ENCODE measurements at places on chromosomes 4 and X.
A peak's percentile ranks its signal among the peaks of the same experiment; 100 is the strongest.

GRCh38 chr4:159177265-159178150 is 74.6 kb downstream of the RAPGEF2 start:
- DNase-seq = no peak

DNA sequence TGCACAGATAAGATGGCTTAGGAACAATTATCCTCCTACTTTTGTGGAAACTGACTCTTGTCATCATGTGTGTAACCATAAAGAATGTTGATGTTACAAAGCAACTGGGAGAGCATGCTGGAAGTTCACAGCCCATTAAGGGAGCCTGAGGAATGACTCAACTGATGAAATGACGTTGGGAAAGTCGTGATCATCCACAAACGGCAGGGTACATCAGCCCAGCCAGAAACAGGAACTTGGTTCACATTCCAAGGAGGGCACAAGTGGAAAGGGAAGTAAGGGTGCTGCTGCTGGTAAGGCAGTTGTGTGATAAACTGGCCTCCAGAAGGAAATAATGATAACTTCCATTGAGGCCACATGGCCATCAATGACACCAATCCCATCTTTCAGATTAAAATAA is 6.7 kb downstream of the TEC start:
- DNase-seq = no peak

DNA sequence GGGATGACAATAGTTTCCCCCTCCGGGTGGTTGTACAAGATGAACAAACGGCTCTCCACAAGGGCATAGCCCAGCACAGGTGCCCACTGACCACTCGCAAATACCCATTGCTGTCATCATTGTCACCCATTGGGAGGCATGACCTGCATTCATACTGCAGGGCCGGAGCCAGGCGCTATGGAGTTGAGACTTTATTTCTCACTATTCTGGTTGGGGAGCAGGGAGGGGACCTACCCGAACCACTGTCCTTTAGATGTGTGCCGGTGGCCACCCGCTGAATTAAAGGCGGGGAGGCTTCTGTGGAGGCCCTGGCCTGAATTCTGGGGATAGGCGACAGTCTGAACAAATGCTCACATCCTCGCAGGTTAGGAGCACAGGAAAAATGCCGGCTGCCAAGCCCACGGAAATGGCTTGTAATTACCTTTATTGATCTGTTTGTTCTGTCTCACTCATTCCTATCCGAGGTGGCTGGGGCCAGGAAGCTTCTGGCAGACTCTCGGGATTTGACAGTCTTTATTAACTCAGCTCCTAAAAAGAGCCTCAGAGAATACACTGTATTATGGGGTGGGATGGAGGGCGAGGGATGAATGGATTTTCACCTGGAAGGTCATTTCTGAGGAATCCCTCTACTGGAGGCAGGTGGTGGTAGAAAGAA is 125.1 kb upstream of the PSAPL1 start:
- DNase-seq = no peak

DNA sequence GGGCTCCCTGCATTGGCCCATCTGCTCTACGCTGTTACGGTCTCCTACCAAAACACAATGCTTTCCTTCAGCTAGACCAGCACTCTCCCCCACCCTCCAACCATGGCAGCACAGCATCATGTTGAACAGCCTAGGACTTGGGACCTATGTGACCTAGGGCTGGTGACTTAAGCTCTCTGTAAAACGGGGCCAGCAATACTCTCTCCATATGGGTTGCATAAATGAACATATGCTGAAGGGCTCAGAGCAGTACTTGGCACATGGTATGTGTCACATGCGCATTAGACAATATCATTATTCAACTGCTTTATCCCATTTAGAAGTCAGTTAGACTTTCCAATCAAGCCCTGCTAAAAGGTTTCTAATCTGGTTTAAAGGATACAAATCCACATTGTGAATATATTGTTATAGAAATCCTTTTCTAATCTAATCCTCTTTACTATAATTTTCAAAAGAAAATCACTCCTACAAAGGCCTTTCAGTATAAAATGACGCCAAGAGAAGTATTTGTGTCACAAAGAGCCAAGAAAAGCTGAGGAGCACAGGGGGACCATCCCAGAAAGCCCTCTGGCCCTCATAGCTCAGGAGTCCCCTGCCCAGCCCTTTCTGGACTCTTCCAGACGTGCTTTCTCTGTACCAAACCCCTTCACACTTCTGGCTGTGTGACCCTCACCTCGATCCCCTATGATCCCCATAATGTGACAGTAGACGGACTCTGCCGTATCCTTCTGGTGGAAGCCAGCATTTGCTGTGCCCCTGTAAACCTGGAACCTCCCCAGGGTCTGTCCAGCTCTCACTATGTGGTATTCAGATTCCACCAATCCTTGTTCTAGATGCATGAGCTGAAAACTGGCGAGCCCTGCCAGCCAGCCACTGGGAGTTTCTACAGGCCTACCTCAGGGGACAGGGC is 42.3 kb downstream of the NSG1 start:
- no peak for DNase-seq

GRCh38 chrX:149638860-149639259 is 7.3 kb upstream of the TMEM185A start:
- no peak for DNase-seq

DNA sequence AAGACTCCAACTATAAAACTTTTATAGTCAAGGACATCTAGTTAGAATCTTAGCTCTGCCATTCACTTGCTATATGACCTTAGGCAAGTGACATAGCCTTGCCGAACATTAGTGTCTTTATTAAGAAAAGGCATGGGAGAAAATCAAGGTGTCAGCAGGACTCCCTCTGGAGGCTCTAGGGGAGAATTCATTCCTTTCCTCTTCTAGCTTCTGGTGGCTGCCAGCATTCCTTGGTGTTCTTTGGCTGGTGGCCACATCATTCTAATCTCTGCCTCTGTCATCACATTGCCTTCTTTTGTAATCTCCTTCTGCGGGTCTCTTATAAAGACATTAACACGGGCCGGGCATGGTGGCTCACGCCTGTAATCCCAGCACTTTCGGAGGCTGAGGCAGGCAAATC is 99.8 kb downstream of the PPP1R2C start:
- DNase-seq = no peak

- DNase-seq = no peak
These were observed 951 bp downstream of the SH3BP2 start for GRCh38 chr4:2793586-2794485.

DNA sequence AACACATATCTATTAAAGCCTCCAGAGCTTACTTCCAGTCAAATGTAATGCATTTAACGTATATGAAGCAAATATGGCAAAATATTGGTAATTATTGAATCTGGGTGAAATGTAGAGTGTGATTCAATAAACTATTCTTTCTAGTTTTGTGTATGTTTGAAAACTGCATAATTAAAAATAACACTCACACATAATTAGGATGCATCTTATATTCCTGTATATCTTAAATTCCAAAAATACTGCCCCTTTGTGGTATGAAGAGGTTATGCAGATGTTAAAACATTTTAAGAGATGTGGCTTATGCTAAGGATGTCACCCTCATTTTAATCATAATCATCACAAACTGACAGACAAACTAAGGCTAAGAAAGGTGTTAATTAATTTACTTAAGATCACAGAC is 182.9 kb downstream of the COX18 start:
- DNase-seq = no peak

DNA sequence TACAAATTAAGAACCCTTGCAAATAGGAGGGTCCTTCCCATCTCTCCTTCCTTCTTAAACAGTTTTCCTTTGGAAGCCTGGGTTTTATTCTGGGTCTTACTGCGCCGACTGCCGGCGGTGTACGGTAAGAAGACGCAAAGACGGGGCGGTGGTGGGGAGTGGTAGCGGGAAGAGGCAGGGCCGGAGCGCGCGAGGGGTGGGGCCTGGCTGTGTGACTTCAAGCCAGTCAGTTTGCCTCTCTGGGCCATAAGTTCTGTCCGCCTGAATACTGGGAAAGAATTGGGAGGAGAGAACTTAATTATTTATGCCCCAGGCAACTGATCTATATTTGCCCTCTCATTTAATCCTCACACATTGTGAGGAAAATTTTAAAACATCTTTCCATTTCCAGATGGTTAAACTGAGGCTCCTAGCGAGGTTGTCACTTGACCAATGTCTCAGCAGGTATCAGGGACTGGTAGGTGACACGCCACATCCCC is 726 bp upstream of the KANTR start:
- peak; percentile 78 for DNase-seq

DNA sequence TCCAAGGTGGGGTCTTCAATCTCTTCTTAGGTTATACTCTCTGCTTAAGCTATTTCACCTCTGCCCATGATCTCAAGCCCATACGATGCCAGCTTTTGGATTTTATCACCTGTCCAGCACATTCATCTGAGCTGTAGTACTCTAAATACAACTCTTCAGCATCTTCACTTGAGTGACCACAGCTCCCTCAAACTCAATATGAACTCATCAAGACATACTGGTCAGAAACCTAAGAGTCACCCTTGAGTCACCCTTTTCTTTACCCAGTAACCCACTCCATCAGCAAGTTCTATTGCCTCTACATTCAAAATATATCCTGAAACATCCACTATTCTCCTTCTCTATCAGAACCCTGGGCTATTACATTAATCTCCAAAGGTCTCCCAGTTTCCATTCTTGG is 69.4 kb downstream of the DCHS2 start:
- no peak for DNase-seq

- DNase-seq = no peak
These were observed 6.0 kb downstream of the NOA1 start for GRCh38 chr4:56971383-56971782.

- no peak for DNase-seq
These were observed 62.5 kb upstream of the RHOH start for GRCh38 chr4:40134206-40134917.

- DNase-seq = no peak
These were observed 58.1 kb downstream of the SLC30A9 start for GRCh38 chr4:42048394-42048793.

DNA sequence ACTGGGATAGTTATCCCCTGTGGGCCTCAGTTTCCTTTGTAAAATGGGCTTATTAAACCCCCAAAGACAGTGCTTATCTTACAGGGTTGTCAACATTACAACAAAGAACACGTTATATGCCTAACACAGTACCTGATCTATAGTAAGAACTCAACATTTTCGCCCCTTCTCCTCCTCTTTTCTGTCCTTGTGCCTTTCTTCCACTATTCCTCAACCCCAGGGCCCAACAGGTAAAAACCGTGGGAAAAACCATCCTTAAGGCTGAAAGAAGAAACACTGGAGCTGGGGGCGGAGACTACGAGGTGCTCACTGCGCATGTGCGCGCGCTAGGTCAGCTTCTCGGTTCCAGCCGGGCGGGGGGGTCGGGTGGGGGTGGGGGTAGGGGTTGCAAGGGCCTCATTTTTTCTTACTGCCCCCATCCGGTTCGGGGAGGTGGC is 426 bp upstream of the XIAP start:
- DNase-seq = no peak

DNA sequence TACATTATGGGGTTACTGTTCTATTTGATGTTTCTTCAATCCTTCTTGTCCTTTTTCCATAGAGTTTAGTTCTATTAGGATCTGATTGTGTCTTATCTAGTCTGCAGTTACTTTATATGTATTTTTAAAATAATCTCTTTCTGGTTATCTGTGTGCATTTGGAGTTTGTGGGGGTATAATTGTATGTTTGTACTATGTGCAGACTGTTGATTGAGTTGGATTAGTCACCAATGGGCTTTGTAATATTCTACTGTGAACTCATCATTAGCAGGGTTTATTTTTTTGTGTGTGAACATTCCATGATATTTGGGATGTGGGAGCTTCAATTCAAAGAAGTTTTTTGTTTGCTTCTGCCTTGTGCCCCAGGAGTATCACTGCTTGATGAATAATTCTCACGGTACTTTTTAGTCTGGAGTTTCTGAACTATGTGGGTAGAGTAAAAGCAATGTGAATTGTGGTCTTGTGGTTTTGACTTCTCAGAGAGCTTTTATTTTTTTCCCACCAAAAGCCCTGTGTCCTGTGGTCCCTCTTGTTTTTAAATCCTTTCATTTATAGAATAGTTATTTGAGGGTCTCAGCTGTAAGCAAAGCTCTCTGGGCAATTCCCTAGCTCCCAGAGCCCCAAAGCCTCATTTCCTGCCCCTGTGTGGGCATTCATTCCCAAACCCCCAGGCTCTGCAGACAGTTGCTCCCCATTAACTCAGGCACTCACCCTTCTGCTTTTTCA is 127.8 kb downstream of the PHKA2 start:
- no peak for DNase-seq

GRCh38 chr4:113278324-113278934 is 229.0 kb downstream of the ANK2 start:
- peak; percentile 43 for DNase-seq

DNA sequence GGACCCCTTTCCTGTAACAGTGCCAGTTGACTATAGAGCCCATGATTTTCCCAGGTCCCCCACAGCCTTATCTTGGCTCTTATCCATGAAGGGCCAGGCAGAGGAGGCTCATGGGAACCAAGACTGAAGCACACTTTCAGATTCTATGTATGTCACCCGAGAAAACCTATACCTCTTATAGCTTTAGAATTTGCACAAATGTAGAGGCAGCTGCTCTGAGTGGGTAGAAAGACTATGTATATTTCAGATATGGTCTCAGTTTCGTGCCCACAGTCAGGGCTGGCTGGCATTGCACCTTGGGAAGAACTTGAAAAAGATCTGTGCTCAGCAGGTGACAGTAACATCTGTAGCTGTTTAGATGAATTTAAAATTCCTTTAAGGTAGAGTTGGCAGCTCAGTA is 8.3 kb upstream of the LNX1 start:
- DNase-seq = no peak

DNA sequence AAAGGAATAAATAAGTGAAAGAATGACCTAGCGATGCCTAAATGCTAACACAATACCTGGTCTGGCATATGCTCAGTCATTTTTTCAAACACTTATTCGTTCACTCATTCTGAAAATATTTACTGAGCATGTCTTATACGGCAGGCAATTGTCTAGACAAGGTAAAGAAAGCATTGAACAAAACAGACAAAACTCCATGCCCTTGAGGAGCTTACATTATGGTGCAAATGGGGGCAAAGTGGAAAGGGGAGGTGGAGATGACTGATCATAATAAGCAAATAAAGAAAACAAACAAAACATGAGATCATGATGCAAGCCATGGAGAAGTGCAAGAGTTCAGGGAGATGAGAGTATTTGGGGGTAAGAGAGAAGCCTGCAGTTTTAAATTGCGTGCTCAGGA is 334.6 kb upstream of the PPARGC1A start:
- no peak for DNase-seq

GRCh38 chr4:41013746-41014145 is 200.6 kb downstream of the APBB2 start:
- no peak for DNase-seq

DNA sequence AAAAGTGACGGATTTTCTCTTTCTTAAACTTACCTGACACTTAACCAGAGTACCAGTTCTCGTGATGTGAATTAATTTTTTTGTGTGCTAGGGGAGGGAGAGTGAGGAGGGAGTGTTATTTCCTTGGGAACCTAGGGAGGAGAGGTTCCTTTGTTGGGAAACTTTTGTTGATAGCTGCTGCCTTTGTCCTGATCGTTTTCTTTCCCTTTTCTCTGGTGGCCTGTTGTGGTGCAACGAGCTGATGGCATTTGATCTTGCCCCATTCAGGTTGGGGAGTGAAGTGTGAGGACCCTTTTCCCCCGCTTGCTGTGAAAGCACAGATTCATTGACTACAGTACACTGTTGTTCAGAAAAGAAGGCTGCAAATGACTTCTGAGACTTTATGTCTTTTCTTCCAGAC is 59.8 kb downstream of the SLC9A6 start:
- no peak for DNase-seq

- no peak for DNase-seq
These were observed 10.3 kb downstream of the LAP3 start for GRCh38 chr4:17587094-17587822.

- no peak for DNase-seq
These were observed 211.4 kb downstream of the FMR1NB start for GRCh38 chrX:148192547-148192946.
